ENCODE measurements at places on chromosomes 12 and 14.

DNA sequence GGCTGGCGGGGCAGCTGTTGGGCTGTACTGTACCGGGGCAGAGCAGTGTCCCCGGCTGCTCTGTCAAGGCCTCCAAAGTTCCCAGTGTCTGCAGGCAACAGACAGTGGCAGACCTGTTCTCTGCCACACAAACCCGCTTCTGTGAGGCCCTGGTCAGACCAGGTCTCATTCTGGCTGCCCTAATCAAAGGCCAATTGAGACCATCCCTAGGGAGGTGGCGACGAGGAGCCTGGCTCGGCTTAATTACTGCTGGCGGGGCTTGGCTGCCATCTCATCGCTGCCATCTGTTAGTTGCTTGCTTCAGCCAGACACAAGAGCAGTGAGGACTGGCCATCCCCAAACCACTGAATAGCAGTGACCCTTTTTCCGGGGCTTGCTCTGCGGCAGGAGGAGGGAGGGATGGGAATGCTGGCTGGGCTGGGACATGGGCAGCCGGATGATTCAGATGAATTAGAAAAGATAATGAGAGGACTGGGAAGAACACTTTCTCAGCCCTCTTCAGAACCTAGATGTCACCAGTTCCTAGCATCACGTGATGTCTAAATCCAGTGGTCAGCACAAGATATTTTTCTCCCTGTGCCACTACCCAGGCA lies 24.5 kb downstream of the ERG28 start:
- DNase-seq: no peak

- no peak for DNase-seq
Observed at GRCh38 chr12:119200601-119201000, 21.9 kb downstream of the HSPB8 start.

DNA sequence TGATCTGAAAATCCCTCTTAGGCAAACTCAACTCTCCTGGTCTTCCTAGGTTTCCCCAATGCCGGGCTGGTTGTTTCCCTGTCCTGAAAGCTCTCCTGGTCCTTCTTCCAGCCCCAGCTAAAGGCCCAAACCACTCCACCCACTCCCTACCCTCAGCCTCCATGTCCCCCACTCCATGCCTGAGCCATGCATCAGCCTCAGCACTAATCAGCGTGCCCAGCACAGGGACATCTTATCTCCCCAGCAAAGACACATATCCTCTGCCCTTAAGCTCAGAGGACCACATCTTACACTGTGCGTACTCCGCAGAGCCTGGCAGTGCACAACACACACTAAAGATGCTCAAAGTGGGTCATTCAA lies 25.9 kb downstream of the ACTN1 start:
- no peak for DNase-seq

DNA sequence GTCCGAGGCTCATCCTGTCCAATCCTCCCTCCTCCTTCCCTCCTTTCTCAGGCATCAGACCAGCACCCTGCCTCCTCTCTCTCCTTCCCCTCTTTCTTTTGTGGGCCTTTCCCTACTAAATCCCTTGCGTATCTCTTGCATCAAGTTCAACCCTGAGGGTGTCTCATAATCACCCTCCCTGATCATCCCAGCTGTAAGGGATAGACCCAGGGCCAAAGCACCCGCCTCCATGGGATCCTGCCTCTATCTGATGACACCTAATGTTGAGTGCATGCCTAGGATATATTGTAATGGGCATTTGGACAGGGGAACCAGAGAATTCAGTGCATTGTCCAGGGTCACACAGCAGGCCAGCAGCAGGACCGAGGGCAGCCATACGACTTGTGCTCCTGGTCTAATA lies 84.9 kb downstream of the PHETA1 start:
- DNase-seq: no peak

- DNase-seq: peak; percentile 40
Observed at GRCh38 chr12:98973395-98973794, 328.3 kb downstream of the APAF1 start.

DNA sequence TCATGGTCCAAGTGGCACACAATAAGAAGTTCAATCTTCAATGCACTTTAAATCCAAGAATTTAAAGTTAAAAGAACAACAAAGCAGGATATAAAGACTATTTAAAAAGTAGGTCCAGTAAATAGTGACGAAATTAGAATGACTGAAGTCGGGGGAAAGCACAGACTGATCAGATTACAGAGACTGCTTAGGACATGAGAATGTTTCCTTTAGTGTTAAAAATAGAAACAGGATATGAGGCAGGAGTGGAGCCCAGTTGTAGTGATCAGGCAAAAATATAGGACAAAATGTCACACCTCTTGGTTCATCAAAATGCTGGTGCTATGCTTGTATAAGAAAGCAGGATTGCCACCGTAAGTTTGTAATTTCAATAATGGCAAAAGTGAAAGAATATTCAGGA lies 52.2 kb upstream of the CD163 start:
- peak; percentile 88 for DNase-seq

GRCh38 chr14:89615421-89615820 lies 198.4 kb upstream of the FOXN3 start:
- no peak for DNase-seq

GRCh38 chr12:130761537-130762318 lies 45.6 kb upstream of the RIMBP2 start:
- DNase-seq: no peak

- DNase-seq: no peak
Observed at GRCh38 chr12:130644566-130644965, 71.5 kb downstream of the RIMBP2 start.

- no peak for DNase-seq
Observed at GRCh38 chr12:82867762-82868500, 181.2 kb downstream of the TMTC2 start.

- peak; percentile 68 for DNase-seq
Observed at GRCh38 chr14:67487937-67488893, at the start of gene TMEM229B. Gene TMEM229B, minus strand, starts transcription at chr14:67488721. Its CDS starts 14,798 bp downstream, at chr14:67473923.

DNA sequence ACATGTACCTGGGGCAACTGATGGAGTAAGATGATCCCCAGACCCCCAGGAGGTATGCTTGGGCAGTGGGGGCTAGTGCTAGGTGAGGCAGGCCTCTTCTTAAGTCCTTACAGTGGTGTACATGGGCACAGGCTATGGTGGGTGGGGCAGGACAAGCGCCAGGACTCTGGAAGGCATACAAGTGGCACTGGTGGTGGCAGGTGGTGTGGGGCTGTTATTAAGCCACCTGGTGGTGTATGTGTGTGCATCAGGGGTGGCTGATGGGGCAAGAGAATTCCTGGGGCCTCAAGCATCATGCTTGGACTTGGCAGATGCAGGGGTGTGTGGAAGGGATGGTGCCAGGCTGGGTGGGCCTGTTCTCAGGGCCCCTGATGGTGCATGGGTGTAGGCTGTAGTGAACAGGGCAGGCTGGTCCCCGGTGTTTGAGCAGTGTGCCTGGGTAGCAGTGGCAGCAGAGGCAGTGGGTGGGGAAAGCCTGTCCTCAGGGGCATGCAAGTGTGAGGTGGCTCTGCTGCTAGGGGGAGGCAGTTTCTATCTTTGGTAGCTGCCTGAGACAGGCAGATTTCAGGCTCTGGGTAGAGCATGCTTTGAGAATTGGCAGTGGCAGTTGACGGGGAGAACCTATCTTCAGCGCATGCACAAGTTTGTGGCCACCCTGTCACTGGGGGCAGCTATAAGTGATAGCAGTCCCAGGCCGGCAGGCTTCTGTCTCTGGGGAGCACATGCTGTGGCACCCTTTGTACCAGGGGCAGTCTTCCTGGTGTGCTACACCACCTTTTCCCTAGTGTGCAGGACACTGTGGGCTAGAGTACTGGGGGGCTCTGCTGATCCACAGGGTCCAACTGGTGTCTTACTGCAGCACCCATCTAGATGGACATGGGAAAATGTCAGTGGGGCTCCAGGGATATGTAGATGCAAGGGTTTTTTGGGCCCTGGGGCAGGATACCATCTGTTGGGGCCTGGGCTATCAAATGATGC lies 52.6 kb upstream of the ABCD2 start:
- DNase-seq: no peak

DNA sequence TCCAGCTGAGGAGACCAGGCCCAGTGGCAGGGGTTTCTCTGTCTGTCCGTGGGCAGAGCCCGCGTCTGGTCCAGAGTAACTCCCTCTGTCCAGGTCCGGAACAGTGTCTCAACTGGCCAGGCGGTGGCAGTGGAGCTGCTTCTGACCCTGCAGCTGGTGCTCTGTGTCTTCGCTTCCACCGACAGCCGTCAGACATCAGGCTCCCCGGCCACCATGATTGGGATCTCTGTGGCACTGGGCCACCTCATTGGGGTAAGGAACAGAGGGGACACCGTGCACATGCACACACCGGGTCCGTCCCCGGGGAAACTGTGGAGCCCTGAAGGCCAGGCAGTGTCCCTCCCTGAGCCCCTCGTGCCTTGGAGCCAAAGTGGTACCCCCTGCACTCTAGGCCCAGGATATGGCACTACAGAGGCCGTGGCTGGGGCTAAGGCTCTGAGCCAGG lies 1.5 kb downstream of the AQP6 start:
- DNase-seq: no peak

GRCh38 chr14:50000380-50001150 lies 107.7 kb downstream of the ARF6 start:
- peak; percentile 89 for DNase-seq

DNA sequence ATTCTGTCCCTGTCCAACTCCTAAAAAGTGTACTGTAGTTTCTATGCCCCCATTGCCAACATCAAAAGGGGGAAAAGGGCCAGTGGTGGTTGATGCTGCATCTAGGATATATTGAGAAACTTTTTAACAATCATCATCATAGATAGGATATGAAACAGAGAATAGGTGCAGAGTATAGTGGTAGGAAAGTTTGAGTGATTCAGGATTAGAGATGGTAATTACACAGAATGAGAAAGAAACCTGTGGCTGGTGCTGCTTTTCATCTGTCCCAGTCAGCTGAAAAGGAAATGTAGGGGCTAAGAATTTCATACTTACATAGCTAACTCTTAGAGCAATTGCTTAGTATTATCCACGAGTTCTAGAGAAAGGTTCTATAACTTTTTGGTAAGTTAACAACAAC lies 67.6 kb downstream of the GTF2A1 start:
- DNase-seq: no peak

GRCh38 chr12:33012226-33012625 lies 115.6 kb upstream of the PKP2 start:
- no peak for DNase-seq

GRCh38 chr12:16972923-16973770 lies 367.2 kb upstream of the LMO3 start:
- DNase-seq: no peak

GRCh38 chr12:89098441-89099112 lies 253.7 kb downstream of the DUSP6 start:
- no peak for DNase-seq

GRCh38 chr12:52084491-52085231 lies 5.2 kb downstream of the SMIM41 start:
- DNase-seq: no peak

- DNase-seq: no peak
Observed at GRCh38 chr12:83664650-83665049, 977.9 kb downstream of the TMTC2 start.

- no peak for DNase-seq
Observed at GRCh38 chr14:102516531-102517391, 7.2 kb upstream of the ANKRD9 start.
